ENCODE measurements at places on chromosomes 2 and 18.
A peak's percentile ranks its signal among the peaks of the same experiment; 100 is the strongest.

GRCh38 chr2:23926290-23926749 is 603 bp downstream of the ATAD2B start:
- DNase-seq: peak; percentile 58

DNA sequence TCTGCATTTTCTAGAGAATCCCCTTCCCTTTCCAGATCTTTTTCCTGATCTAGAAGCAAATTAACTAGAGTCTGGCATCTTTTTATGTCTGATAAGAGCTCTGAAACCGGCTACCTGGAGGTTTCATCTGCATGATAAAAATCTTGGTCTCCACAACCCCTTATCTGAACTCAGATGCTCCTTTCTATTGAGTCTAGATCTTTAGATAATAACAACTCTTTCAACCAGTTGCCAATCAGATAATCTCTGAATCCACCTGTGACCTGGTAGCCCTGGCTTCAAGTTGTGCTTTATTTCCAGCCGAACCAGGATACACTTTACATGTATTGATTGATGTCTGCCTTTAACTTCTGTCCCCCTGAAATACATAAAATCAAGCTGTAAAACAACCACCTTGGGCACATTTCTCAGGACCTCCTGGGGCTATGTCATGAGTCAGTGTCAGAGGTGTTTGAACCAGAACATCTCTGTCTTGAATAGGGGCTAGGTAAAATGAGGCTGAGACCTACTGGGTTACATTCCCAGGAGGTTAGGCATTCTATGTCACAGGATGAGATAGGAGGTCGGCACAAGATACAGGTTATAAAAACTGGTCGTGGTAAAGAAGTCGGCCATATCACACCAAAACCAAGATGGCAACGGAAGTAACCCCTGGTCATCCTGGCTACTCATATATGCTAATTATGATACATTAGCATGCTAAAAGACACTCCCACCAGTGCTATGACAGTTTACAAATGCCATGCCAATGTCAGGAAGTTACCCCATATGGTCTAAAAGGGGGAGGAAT is 20.8 kb downstream of the RALBP1 start:
- no peak for DNase-seq

GRCh38 chr2:100000915-100001707 is 141.3 kb downstream of the AFF3 start:
- no peak for DNase-seq

DNA sequence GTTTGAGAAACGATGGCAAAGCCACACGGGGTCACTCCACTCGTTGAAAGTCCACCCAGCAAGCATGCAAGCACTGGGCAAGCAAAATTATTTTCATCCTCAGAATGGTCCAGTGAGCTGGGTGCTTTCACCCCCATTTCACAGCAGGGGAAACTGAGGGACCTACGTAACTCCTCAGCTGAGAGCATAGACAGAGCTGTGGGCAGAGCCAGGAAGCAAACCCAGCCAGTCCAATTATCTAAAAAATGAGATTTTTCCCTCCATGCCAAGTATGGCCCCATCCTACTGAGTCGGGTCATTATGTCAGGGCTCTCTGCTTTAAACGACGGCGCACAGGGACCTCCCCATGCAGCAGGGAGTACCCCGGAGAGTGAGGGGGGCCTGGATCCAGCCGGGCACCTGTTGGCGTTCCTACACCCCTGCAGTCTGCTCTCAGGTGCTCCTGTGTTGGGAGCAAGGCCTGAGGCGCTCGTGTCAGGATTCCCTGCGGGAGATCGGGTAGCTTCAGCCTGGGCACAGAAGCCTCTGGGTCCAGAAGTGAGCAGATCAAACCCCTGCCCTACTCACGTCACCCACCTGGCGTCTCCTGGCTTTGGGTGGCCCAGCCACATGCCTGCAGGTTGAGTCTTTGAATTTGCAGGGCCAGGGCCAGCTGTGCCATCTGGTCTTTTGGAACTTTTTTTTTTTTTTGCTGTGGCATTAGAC is 17.3 kb downstream of the TWIST2 start:
- DNase-seq: no peak

GRCh38 chr2:134258684-134259388 is 5.0 kb downstream of the MGAT5 start:
- no peak for DNase-seq

- DNase-seq: no peak
Measured at GRCh38 chr2:52264488-52264887, 1232.6 kb upstream of the NRXN1 start.

- DNase-seq: no peak
Measured at GRCh38 chr2:205864491-205864890, 182.2 kb downstream of the NRP2 start.

DNA sequence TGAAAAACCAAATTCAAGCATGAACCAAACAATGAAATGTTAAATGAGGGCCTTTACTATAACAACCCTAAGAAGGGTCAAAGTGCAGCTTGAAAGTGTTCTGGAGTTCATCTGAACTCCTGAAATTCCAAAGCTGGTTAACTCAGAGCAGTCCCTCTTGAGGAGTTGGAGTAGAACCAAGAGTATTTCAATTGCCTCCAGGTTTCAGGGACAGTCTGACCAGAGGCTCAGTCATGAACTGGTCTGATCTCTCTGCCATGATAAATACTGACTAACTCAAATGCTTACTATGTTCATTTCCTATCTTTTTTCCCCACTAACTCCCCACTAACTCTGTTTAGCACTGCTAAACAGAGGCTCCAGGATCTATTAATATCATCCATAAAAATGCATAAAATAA is 2.7 kb downstream of the STARD7 start:
- no peak for DNase-seq

GRCh38 chr2:74740741-74741431 is 86.8 kb downstream of the SEMA4F start:
- peak; percentile 97 for DNase-seq

DNA sequence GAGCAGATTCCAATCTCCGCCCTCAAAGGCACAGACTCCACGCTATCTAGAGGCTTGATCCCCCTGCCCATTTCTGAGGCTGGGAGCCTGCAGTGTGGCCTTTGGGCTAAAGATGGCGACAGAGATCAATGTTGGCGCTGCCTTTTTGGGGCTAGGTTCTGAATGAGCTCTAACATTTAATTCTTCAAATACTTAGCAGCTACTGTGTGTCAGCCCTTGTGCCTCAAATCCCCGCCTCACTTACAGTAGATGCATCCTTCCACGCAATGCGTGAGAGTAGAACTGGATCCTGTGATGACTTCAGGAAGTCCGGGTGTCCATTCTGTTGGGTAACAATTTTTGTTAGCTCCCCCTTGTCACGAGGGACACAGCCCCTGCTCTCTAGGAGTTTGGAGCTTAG is 12.4 kb downstream of the IL1F10 start:
- no peak for DNase-seq

- DNase-seq: no peak
Measured at GRCh38 chr2:240149943-240150784, 9.7 kb upstream of the OTOS start.
